ENCODE measurements at places on chromosomes 16 and 17.

- no peak for DNase-seq
Observed at GRCh38 chr17:79651761-79652160, 40.9 kb upstream of the RBFOX3 start.

DNA sequence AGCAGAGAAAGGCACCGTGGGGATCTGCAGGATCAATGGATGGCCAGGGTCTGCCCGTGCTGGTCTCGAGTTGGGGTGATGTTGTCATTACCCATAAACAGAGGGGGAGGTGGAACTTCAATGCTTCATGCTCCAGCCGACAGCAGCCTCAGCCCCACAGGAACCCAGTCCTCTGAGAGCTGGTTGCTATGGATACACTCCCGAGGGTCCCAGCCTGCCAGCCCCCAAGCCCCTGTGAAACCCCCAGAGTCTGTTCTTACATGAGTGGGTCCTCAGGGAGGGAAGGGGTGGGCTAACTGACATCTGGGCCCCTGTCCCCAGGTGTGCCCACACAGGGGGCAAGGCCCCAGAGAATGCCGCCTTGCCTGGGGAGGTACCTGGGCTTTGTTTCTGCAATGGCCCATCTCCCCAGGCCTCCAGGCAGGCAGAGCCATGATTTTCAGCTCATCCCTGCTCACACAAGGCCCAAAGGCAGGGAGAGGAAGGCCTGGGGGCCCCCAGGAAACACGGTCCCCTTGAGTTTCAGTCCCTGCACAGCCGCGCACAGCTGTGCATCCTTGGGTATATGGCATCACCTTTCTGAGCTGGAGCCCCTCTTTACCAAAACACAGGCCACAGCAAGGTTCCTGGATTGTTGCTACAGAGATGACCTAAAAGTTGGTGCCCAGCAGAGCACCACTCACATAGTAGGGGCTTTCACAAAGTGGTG is 223.7 kb downstream of the ZNF423 start:
- no peak for DNase-seq

DNA sequence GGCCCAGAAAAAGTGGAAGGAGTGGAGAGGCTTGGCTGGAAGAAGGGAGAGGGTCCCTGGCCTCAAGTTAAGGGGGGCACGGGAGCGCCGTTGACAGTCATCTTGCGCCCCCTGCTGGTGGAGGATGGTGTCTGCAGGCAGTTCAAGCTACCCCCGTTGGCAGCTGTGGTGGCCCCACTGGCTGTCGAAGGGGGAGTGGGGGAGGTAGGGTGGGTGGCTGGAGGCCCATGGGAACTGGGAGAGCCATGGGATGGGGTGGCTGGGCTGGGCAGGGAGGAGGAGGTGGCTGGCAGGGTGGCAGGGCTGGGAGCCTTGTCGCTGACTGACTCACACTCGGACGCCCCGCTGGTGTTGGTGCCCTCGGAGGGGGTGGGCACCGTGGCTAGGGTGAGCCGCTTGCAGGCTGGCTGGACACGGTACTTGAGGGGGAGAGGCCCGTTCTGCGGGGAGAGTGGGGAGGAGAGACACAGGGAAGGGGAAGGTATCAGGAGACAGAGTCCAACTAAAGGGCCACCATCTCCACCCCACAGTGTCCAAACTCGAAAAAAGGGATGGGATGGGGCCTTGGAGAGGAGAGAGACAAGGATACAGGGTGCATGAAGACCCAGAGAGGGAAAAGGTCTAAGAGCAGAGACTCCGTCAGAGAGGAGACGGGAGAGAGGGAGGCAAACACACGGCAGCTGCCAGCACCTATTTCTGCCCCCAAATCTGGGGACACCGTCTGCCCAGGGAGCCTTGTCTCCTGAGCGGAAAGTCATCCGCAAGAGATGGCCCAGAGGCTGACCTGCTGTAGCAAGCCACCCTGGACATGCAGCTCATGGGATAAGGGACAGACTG is 5.2 kb downstream of the CISD3 start:
- DNase-seq, result peak; percentile 75

DNA sequence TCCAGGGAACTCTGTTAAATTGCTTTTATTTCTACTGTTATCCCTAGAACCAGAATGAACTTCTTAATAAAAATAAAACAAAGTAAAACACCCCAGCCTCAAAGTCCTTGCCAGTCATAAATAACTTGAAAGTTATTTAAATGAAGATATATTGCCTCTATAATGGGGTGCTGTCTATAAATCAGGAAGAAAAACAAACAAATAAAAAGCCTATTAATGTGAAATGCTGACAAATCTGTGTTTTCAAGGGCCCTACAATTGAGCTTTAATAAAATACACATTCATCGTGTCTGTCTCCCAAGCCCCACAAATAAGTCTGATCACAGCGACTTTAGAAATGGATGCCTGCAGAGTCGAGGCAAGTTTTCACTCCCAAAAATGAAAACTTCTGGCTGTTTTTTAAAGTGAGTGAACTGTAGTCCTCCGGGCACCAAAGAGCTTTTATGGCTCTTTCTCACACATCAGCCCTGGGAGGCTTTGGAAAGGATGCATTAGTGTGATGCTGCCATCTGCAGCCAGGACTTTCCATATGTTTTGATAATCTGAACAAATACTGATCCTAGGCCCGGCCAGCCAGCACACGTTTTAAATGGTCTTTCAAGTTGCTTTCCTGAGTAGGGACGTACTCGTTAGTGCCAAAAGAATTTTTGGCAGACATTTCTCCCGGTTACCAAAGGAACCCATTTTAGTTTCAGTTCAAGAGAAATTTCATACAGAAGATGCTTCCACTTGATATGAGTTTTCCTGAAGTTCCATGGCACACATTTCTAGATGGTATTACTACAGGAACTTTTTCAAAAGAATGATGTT is 16.3 kb downstream of the NACA2 start:
- DNase-seq, result peak; percentile 2

GRCh38 chr17:3754458-3755334 is 31.0 kb downstream of the HASPIN start:
- peak; percentile 55 for DNase-seq

DNA sequence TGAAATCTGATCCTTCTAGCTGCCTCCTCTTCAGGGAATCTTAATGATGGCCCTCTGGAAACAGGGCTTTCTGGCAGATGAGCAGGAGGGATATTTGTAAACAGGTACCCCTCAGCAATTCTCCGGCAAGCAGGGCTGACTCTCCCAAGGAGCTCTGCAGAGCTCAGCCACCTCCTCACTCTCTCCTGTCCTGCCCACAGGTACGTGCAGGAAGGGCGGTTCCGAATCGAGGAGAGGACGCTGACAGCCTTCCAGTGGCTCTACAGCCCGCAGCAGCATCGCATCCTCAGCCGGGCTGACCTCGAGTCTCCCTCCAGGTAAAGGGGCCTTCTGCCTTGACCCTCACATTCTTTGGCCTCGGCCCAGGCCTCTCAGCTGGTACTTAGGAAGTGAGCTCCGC is 20.7 kb upstream of the CCDC92B start:
- no peak for DNase-seq

DNA sequence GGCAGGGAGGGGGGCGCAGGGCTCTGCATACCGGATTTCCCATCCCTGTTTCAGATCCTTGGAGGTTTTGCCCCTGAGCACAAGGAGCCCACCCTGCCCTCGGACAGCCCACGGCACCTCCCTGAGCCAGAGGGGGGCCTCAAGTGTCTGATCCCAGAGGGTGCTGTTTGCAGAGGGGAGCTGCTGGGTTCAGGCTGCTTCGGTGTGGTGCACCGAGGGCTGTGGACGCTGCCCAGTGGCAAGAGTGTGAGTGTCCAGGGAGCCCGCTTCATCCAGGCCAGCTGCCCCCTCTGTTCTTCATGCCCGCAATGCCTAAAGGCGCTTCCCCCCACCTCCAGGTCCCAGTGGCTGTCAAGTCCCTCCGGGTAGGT is 2.5 kb downstream of the TNK1 start:
- no peak for DNase-seq

DNA sequence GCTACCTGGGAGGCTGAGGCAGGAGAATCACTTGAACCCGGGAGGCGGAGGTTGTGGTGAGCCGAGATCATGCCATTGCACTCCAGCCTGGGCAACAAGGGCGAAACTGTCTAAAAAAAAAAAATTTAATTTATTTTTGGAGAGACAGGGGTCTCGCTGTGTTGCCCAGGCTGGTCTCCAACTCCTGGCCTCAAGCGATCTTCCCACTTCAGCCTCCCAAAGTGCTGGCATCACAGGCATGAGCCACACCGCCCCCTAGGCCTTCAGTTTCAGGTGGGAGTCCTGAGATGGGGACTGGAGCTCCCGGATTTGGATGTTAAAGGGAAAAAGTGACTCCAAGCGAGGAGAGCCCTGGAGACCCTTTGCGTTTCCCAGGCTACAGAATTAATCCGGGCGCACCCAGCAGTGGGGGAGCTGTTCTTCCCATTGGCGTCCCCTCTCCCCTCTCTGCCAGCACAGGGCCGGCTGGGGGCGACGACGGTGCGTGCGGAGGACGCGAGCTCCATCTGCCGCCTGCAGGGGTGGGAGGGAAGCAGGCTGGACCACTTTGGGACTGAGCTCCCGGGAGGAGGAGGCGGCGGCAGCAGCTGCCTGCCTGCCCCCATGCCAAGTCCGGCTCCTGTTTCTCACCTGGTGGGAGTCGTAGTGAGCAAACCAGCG is 49.3 kb upstream of the USP7 start:
- no peak for DNase-seq

GRCh38 chr17:4329838-4330237 is 36.6 kb downstream of the UBE2G1 start:
- DNase-seq, result no peak

- no peak for DNase-seq
Observed at GRCh38 chr16:89549007-89549700, 11.3 kb upstream of the RPL13 start.

DNA sequence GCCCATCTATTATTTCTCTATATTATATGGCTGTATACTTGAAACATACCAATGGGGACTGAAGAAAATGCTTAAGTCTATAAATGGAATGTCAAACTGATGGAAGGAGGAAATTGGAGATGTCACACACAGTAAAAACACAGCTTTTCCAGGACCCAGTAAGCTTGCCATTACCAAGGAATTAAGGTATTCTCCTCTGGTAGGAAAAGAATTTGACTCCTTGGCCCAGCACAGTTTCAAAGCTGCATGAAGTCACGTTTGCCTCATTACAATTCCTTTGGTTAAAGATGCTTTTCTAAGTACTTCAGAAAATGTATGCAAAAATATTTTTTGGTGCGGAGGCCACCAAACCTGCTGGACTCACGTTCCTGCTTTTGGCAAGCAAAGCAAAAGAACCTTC is 48.5 kb downstream of the CDH13 start:
- DNase-seq, result no peak

DNA sequence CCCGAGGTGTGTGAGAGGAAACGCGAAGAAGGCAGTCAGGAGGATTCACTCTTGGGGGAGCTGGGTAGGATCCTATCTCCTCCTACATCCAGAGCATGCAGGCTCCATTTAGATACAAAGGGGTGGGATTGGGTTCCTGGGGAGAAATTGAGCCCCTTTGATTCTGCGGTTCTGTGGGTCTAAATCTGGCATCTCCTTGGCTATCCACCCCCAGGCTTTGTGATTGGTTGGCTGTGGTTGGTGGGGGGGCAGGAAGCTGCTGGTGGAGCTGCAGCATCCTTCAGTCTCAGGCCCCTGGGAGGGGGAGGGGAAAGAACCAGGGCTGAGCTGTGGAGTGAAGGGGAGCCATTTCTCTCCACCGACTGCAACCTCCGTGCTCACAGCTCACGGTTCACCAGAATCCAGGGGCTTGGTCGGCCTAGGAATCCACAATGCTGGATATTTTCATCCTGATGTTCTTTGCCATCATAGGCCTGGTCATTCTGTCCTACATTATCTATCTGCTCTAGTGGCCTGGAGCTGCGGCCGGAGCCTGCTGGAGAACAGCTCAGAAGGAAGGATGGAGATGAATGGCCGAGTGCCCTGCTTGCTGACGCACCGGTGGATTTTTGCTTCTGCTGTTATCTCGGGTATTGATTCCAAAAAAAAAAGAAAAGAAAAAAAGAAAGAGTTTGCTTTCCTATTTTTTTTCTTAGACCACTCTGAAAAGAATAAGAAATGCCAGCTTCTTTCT is at the start of gene LASP1NB:
Gene LASP1NB, plus strand, starts transcription at position 352 of the 733 bp plus-strand sequence.
- DNase-seq, result no peak

DNA sequence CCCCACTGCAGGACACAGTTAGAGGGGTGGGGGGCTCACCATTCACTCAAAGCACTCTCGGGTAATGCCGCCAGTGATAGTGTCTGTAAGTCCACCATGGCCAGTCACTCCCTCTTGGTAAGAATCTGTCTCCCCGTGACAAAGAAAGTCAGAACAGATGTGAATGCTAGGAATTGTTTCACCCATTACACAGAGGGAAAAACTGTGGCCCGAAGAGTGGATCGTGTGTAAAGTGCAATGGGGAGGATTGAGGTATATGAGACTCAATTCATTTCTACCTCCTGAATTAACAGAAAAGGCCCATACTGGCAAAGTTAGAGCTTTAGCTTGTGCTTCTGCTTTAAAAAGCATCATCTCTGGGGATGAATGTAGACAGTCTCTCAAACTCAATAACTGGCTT is 17.5 kb upstream of the SLC6A2 start:
- DNase-seq, result no peak

DNA sequence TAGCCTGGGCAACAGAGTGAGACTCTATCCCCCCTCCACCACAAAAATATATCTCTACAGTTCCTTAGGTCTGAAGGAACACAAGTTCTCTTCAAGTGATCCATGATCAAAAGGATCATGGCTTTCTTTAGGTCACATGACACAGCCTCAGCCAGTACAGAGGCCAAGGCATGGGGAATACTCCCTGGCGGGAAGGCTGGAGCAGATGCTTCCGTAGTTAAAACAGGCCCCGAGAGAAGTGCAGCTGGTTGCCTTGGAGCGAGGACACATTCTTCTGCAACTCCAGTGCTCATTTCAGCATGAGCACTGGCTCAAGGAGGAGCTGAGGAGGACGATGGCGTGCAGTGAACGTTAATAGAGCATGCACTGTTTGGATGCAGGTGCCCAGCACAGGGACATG is 13.5 kb downstream of the CDIP1 start:
- no peak for DNase-seq

DNA sequence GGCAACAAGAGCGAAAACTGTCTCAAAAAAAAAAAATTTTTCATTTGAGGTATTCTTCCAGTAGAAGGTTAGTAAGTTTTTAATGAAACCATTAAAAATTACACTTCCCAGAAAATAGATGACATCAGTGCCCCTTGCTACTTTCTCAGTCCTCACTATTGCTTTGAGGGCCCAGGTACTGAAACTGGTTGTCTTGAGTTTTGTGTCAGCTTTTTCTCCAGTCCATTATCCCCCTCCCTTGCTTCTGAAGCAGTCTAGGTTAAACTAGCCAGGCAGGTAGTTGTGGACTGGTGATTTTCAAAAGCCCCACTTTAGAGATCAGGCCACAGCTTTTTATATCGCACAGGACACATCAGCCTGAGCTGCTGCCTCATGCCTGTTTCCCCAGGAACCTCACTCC is 10.9 kb downstream of the SMCR8 start:
- DNase-seq, result no peak

Measured in suppressor macrophage (primary cell).